Occipital lobe (tissue), 3 donors: ENCODE measurements at places on chromosomes 3 and 15. TPM values are rescaled to one million over a fixed set of nuclear protein-coding genes. Genes with fewer than 3 reads are reported as not detected.

The NEK10 gene
- total RNA-seq = 25.7 TPM

The EPB42 gene
- 0.94 TPM for total RNA-seq

GRCh38 chr3:21745966-21746365, 5.0 kb downstream of the ZNF385D start:
- DNase-seq = no peak

DNA sequence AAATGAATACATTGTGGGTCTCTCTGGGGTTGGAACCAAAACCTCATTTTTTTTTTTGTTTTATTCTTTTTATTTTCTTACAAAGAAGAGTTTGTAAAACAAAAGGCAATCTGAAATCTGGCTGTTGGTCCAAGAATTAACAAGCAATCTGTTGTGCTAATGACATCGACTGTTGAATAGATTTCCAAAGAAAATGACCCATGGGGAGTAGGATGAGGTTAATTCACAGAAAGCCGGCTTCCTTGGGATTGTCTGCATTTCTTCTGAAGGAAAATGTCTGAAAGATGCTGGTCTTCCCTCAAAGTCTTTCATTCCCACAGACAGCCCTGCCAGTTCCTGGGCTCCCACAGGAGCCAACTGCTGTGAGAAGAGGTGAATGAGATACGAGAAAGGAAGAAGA, 92.9 kb downstream of the LRRC3B start:
- no peak for DNase-seq

GRCh38 chr3:66010739-66011655, 27.7 kb downstream of the MAGI1 start:
- DNase-seq = no peak

DNA sequence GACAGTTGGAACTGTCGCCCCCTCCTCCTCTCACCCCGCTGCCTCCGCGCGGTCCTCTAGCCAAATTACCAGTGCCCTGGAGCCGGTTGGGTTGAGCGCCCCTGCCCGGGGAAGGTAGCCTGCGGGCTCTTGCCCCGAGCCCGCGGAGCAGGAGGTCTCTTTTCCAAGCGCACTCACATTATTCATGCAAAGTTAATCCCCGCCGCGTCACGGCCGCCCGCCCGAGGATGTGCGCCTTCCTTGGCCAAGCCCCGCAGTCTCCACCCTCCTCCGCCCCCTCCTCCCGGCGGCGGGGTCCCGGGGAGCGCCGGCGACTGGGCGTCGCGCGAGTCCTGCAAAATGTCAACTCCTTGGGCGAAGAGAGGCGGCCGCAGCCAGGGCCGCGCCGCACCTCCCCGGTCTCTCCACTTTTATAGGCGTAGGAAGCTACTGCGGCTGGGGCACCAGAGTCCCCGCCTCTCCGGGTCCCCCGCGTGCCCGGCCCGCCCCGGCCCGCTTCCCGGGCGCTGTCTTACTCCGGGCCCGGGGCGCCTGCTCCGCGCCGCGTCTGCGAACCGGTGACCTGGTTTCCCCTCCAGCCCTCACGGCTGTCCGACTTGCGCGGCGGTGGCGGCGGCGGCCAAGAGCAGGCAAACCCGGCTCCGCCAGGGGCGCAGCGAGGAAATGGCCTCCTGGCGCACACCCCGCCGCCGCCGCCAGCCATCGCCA, at the start of gene THRB:
TSS of gene THRB (minus strand) at position 233 of the 708 bp plus-strand sequence.
- peak; percentile 67 for DNase-seq

GRCh38 chr3:172625404-172625803, 85.5 kb downstream of the NCEH1 start:
- no peak for DNase-seq

DNA sequence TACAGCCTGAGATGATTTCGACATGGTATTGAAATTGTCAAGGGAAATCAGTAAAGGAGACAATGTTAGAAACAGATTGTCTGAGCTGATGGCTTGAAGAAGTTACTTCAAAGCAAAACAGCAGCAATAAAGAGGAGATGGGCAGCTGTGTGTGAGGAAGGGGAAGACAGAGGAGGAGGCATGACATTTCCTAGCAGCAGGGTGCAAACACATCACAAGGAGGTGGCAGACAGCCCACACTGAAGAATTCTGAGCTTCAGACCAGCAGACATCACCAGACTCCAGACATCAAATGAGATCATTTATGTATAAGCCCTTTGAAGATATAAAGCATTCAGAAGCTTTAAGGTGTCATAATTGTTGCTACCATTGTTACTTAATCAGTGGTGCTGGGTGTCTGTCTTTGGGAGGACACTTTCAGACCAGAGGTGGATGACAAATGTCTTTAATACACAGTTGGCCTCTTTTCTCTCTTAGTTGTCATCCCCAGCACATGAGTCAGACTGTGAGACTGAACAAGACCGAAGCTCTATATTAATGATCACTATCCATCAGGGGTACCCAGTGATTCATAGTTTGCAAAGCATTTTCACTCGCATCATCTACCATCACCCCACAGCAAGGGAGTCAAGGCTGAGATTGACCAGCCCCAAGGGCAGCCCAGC, 203.9 kb downstream of the MINAR1 start:
- no peak for DNase-seq

- DNase-seq = no peak
Measured at GRCh38 chr3:23459889-23460546, 256.9 kb downstream of the UBE2E2 start.

The SCAANT1 gene
- total RNA-seq = not detected

- no peak for DNase-seq
Measured at GRCh38 chr3:11422291-11422690, 150.1 kb downstream of the ATG7 start.

- no peak for DNase-seq
Measured at GRCh38 chr3:45259133-45259532, 33.0 kb upstream of the TMEM158 start.

The EAF2 gene
- 5.3 TPM for total RNA-seq

GRCh38 chr15:92097474-92098178, 244.1 kb downstream of the SLCO3A1 start:
- DNase-seq = peak; percentile 38

The AGBL1 gene
- 0.47 TPM for total RNA-seq
